ENCODE measurements at places on chromosomes 4 and X.

- DNase-seq, result no peak
These were observed 39.9 kb upstream of the SPIN2A start for GRCh38 chrX:57177070-57177469.

GRCh38 chr4:174764105-174764729 lies 64.8 kb downstream of the GLRA3 start:
- no peak for DNase-seq

GRCh38 chr4:105283501-105283900 lies 136.8 kb downstream of the TET2 start:
- no peak for DNase-seq

DNA sequence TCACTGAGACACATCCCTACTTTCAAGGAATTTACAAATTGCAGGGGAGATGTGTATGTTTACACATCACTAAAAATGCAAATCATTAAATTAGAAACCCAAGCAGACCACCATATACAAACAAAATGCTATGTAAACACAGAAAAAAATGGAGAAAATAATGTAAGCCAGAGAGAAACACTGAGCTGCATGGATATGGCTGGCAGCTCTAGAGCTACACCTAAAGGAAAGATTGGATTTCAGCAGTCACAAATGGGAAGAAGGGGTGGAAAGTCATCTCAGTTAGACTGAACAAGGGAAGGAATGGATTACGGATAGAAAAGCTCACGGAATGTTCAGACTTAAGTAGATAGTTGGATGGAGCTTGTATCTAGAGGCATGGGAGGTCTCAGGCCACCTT lies 186.3 kb downstream of the MOSPD2 start:
- no peak for DNase-seq

DNA sequence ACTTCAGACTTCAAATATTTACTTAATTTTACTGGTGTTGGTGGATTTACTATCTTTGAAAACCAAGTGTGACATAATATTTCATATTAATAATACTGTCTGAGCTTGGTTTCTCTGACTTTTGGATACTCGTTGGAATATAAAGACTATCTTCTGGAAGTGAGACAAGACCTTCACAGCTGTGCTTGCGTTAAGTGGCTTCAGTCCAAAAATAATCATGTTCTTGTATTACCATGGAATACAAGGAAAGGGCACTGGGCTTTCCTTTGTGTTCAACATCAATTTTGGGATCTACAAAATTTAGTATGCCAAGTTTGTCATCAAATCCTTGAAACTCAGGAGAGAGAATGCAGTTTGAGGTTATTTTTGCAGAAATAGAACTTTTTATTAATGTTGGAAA lies 712.4 kb upstream of the LCORL start:
- DNase-seq, result no peak

- no peak for DNase-seq
These were observed 153.4 kb upstream of the FAT1 start for GRCh38 chr4:186876961-186877626.

DNA sequence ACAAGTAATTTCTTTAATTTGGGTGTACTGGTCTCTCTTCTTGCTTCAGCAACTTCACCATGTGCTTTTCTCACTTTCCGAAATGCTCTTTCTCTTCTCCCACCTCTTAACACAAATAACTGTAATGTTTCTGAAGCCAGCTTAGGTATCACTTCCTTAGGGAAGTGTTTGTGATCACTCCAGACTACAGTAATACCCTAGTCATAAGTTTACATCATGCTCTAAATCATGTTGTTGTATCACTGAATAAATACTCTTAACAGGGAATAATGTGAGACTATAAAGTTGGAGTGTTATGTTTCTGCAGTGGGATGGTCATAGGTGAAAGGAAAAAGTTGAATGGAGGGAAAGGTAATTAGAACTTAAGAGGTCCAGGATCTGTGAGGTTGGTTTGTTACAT lies 712.3 kb downstream of the C4orf33 start:
- DNase-seq, result no peak

GRCh38 chrX:16975233-16975632 lies 28.8 kb downstream of the REPS2 start:
- DNase-seq, result no peak

- no peak for DNase-seq
These were observed 963.3 kb downstream of the TRAM1L1 start for GRCh38 chr4:116122124-116122523.

- no peak for DNase-seq
These were observed 39.7 kb downstream of the CLDN2 start for GRCh38 chrX:106959901-106960300.

GRCh38 chrX:79466636-79467035 lies 99.5 kb upstream of the ITM2A start:
- DNase-seq, result no peak

DNA sequence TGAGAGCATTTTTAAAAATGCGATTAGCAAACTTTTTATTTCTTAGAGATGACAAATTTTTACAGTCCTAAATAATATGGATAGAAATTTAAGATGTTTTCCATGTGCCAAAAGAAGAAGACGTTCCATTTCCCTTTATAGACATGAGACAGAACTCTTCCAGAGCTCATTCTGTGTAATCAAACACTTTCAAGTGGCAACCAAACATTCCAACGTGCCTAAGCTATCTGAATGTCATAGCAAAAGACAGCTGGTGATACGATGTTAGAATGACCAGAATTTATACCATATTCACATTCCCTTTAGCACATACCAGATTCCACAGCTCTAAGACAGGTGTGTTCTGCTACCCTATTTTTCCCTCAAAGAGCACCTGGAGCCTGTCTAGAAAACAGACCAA lies 133.2 kb downstream of the ENOX2 start:
- DNase-seq, result no peak

DNA sequence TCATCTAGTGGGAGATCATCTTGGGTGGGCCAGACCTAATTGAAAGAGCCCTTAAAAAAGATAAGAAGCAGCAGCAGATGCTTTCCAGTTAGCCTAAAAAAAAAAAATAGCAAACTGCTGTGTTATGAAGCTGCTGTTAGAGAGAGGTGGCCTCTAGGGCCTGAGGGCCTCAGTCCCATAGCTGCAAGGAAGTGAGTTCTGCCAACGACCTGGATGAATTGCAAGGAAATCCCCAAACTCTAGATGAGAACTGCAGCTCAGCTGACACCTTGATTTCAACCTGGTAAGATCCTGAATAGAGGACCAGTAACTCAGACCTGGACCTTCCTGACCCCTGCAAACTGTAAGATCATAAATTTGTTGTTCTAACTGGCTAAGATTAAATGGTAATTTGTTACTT lies 275.2 kb downstream of the TENM3 start:
- DNase-seq, result no peak

DNA sequence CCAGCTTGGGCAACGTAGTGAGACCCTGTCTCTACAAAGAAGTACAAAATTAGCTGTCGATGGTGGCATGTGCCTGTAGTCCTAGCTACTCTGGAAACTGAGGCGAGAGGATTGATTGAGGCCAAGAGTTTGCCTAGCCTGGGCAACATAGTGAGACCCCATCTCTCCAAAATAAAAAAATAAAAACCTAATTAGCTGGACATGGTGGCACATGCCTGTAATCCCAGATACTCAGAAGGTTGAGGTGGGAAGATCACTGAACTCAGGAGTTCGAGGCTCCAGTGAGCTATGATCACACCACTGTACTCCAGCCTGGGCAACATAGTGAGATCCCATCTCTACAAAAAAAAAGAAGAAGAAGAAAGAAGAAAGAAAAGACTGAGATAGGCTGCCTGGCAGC lies 17.4 kb downstream of the PLAC1 start:
- no peak for DNase-seq

DNA sequence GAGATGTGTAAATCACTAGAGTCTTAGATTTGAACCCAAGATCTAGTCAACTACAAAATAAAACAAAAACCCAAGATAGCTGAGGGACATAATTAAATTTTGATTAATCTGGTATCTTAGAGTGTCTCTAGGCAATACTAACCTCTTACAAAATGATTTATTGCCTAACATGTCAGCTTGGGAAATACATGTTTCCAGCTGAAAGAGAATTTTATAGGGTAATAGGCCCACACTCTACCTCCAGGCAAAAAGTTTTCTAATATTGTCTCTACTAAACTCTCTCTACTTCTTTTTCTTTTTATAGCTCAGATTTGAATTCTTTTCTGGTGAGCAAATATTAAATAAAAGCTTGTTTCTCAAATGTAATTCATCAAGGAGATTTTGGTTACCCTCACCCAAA lies 263.2 kb downstream of the IL15 start:
- DNase-seq, result no peak

DNA sequence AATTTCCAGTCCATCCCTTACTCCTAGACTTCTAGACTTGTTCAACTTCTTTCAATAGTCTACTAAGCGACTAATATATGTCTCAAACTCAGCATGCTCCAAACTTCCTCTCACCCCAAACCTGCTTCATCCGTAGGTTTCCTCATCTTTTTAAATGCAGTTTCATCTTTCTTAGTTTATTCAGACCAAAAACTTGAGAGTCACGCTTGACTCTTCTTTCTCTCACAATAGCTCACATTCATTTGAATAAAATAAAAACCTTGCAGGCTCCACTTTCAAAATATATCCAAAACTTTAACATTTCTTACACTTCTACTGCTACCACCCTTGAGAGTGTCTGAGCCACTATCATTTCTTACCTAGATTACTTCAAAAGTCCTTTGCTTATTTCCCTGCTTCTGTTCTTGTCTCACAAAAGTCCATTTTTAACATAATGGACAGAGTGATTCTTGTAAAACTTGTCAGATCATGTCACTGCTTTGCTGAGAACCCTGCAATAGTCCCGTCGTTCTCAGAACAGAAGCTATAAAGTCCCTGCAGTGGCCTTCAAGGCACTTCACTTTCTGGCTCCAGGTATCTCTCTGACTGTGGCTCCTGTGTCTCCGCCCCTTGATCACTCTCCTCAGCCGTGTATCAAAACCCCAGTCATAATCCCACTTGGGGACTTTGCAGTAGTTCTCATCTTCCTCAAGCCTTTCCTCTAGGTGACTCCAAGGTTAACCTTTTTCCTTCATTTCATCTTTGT lies 167.6 kb downstream of the ARHGAP24 start:
- DNase-seq, result no peak

DNA sequence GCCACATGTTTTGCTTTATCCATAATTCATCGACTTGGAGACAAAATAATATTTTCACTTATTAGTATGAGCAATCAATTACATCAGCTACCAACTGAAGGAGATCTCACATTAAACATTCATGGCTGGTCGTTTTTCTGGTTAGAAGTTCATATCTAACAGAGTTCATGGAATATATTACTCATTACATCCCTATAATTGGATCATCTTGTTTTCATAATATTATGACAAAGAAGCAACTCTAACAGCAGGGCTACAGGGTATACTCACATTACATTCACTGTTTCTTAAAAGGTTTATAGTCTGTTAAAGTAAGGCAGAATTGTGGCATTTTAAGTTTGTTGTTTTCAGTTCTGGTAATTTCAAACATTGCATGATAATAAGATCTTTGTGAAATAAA lies 33.0 kb downstream of the GSTCD start:
- no peak for DNase-seq

DNA sequence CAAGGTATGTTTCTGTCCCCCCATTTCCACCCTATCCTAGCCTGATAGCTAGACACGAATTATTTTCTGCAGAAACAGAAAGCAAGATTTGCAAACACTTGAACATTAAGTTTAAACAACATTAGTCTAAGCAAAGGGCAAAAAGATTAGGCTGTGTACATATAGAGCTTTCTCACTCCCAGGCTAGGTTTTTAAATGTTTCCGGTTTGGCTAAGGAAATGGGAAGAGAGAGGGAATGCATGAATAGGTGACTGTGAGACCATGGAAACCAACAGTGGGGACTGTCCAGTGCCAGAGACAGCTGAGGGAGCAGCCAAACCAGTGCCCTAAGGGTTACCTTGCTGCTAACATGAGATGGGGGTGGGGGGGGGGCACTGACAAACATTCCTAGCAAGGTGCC lies 242.7 kb downstream of the SCFD2 start:
- DNase-seq, result no peak

DNA sequence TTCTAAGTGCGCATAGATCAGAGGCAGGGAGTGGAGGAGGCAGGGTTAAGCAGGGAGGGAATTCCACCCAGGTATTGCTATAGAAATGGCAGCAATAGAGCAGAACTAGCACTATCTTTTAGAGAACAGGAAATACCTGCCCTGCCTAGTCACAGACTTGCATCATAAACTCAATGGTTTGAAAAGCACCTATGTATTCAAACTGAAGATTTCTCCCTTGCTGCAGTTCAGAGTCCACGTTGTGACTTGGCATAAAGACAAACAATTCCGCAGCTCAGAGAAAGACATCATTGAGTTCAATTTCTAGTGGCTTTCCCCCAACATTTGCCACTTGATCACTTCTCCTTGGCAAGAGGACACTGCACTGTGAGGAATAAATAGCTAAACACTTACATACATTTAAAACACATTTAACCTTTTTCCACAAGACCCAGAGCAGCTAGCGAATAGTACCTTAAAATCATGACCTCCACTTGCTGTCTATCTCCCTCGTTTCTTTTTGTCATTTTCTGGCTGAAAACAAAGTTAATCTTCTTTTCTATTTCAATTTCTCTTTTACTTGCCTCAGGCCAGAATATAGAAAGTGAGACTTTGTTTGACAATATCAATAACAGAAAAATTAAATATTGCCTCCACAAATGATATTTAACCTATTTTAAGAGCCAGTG lies 42.4 kb downstream of the SLC7A11 start:
- no peak for DNase-seq

- no peak for DNase-seq
These were observed 25.6 kb upstream of the FRAS1 start for GRCh38 chr4:78031417-78031950.

GRCh38 chrX:122094611-122095010 lies 1047.2 kb downstream of the GLUD2 start:
- DNase-seq, result no peak

GRCh38 chrX:39982948-39983347 lies 114.8 kb downstream of the BCOR start:
- no peak for DNase-seq

DNA sequence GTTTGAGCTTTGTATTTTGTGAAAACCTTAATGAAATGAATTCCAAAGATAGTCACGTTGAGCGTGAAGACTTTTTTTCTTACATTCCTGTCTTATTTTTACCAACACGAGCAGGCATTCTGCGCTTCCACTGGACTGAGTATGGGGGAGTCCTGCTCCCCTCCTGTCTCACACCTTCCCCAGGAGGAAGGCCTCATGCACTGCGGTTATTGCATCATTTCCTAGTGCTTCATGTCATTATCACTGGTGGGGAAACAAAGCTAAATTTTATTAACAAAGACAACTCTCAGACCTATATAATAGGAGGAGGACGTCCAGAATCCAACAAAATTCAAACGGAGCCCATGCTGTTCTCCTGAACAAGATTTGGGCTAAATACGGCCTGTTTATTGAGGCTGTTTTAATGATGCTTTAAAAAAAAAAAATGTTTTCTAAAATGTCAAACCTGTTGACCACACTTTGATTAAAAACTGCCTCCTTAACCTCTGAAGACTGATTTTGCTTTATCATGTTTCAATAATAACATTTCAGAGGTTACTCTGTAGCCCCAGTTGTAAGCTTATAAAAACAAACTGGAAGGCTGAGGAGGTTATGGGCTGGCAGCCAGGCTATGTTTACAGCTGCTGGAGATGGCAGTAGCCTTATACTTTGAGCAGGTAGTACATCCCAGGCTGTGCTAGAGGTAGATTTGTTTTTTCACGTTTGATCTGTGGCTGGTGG lies 118.0 kb downstream of the SOWAHB start:
- no peak for DNase-seq

All from activated CD4-positive, alpha-beta memory T cell treated with anti-CD3 and anti-CD28 coated beads, Interleukin-2, amount 10 ng/mL, durations not matched to agents 7 days and 5 days (primary cell).